GM12864 (cell line): ENCODE measurements at places on chromosomes 11 and 22.

DNA sequence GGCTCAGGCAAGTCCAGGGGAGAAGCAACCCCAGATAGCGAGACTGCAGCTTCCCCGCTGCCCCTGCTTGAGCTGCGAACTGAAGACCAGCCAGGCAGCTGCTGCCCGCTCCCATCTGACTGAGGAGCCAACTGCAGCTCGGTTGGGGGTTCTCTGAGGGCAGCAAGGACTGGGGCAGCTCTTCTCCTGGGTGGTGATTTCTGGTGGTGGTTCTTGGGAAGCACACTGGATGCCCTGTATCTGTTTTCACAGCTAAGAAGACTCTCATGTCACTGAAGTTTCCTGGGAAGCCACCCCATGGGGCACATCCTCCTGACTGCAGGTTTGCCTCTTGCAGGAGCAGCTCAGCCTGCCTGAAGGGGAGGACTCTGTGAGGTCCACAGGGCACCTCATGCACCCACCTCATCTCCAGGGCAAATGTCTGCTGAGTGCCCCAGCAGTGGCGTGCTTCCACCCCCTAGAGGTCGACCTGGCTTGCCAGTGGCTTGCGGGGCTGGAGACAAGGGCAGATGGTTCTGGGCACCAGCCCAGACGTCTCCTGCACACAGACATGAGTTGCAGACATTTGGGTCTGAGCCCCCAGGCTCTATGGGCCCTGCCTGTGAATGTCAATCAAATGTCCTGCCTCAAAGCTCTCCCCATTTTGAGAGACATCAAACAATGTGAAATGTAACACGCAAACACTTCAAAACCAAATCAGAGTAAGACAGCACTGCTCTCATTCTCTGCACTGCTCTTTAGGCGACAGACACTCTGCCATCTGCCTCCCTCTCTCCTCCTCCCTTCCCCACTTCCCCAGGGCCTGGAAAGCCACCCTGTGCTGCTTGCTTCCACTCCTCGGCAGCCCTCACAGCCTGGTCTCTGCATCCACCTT is 800.9 kb downstream of the BRD1 start:
- no peak for DNase-seq

DNA sequence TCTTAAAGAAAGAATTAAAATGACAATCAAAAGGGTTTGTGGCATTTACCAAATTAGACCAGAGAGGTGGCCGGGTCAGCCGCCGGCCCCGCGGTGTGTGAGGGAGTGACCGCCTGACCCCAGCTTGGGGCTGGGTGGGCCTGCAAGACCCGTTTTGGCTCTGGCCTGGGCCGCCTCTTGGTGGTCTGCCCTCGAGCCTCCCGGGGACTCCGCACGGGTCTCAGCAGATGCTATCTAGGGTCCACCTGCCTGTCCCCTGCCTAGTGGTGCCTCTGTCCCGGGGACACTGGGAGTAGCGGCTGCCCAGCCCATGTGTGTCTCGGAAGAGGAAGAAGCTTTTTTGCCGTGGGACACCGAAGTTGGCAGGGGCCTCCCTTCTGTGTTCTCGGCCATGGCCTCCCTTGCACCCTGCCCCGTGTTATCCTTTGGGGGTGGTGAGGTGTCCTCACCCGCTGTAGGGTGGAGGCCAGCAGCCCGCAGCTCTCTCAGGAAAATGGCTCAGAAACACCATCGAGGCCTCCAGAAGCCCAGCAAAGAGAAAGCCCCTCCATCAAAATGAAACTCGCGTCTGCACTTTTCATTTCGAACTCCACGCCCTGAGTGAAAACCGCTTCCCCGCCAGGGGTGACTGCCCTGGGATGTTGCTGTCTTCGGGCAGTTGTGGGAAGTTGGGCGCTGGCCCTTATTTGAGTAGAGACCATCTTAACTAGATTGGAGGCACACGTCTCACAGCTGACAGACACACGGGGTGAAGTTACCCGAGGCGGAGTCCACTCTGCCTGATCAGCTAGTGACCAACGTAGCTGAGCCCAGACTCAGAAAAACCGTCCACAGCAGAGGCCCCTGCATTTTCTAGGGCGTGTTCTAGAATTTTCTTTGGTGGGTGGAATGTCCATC is 8.0 kb downstream of the CCND1 start:
- DNase-seq: no peak

DNA sequence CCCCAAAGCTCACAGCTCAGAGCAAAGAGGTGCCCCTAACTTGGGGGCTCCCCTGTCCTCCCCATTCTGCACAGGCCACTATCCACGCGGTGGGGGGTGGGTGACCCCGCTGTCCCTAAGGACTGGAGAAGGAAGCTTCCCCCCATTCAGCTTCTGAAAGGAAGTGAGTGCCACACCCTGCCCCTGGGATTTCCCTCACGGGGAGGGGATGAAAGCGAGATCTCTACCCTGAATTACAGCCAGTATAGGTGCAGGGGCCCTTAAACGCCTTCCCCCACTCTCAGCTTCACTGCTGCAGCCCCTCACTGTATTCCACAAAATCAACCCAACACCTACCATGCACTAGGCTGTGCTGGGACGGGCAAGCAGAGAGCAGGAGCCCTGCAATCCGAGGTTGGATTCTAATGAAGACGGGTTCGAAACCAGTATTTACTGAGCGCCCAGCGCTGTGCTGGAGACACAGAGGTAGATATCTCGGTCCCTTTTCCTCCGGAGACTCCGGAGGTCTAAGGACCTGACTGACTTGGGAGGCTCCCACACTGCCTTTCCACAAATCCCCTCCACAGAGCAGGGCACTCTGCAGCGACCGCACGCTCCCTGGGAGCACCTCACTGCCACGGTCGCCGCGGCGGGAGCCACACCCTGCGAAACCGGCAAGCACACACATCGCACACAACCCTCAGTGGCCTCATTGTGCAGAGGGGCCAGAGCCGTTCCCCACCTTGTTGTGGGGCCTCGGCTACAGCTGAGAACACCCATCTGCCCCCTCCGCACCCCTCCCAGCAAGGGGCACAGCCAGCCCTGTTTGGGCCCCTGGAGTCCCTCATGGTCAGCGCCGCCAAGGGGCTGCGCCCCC is 1.8 kb downstream of the AHNAK start:
- DNase-seq: no peak

GRCh38 chr11:76674517-76675400 is 4.2 kb upstream of the LRRC32 start:
- peak; percentile 35 for DNase-seq

- no peak for DNase-seq
These were observed 100.3 kb upstream of the PRR5 start for GRCh38 chr22:44601725-44602124.
